ENCODE measurements at places on chromosomes 6 and 20. TPM values are rescaled to one million over a fixed set of nuclear protein-coding genes. Genes with fewer than 3 reads are reported as not detected.

The CALHM5 gene
- total RNA-seq: not detected

The LPA gene
- total RNA-seq: not detected

The SDHAF4 gene
- total RNA-seq: 13.3 TPM

The SLC17A3 gene
- 0.20 TPM for total RNA-seq

The LCA5 gene
- 0.29 TPM for total RNA-seq

The RAD21L1 gene
- total RNA-seq: 0.47 TPM

The MCM8 gene
- total RNA-seq: 38.8 TPM

The SPTLC3 gene
- 1.7 TPM for total RNA-seq

The SLC22A1 gene
- total RNA-seq: not detected

The CSTF1 gene
- total RNA-seq: 68.5 TPM
